OCI-M1 (cell line): ENCODE measurements at places on chromosomes 2 and 18.
A peak's percentile ranks its signal among the peaks of the same experiment; 100 is the strongest.

DNA sequence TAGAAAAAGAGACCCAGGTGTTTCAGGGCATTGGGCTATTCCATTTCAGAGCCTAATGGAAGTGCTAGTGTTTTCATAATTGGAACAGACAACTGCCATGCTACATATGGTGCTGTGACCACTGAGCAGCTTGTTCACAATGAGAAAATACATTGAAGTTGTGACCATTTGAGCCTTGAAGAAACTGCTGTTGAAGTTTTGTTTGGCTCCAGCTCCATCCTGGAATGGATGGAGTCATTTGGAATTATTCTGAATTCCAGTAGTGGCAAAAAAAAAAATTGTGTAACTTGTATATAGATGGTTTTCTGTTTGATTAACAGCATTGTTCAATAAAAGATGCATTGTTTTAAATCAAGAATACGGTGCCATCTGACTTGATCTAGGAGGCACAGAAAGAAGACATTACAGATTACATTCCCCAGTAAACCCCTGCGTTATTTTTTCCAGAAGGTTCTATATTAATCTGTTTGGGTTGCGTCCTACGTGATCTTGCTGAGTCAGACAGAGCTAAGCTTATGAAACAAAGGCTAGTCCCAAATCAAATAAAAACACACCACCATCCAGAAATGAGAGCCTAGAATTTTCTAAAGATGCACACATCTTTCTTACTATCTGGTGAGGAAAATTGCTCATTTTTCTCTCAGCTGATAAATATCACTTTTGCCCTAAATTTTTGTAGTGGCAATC is 19.2 kb downstream of the FMNL2 start:
- no peak for DNase-seq

- DNase-seq: no peak
Measured at GRCh38 chr18:74530584-74530862, 3.8 kb upstream of the CNDP1 start.

GRCh38 chr18:49638209-49638785 is 76.4 kb downstream of the LIPG start:
- DNase-seq: peak; percentile 9

GRCh38 chr18:63016270-63016669 is 300.9 kb downstream of the PHLPP1 start:
- peak; percentile 69 for DNase-seq

DNA sequence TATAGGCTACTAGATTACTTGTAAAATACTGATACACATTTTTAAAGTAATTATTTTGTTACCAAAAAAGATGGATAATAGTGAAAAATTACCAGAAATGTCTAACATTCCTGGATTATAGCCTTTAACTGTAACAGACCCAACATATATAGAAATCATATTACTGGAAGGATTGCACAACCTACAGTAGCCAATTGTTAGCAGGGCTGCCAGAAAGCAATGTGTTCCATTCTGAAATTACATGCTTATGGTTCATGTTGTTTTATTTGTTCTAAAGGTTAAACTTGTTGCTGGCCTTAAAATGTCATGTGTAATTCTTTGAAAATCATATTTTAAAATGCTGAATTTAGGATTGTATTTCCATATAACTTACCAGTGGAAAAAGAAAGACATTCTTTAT is 793.6 kb upstream of the ACVR2A start:
- DNase-seq: no peak

- no peak for DNase-seq
Measured at GRCh38 chr2:156864325-156864724, 393.2 kb upstream of the GALNT5 start.

GRCh38 chr2:231228223-231228622 is 29.8 kb downstream of the ARMC9 start:
- DNase-seq: no peak

GRCh38 chr2:200042102-200042735 is 86.8 kb downstream of the MAIP1 start:
- peak; percentile 18 for DNase-seq

- no peak for DNase-seq
Measured at GRCh38 chr2:64400105-64400728, 53.7 kb upstream of the LGALSL start.

- no peak for DNase-seq
Measured at GRCh38 chr2:52141076-52141475, 1109.1 kb upstream of the NRXN1 start.

DNA sequence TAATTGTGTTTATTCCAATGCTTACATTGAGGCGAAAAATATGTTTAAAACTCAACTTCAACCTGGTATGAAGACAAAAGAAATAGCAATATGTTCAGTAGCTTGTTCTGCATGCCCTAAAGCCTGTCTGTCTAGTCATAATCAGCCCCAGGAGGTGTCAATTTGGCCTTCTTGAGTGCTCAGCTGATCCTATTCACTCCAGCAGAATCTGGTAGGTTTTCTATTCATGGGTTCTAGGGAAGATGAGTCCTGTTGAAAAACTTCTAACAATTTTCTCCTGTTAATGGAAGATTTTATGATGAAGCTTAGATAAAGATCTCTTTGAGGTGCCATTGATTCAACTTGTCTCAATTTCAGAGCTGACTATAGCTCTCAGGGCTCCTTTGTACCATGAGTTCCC is 402.0 kb upstream of the UBE2E3 start:
- DNase-seq: no peak

DNA sequence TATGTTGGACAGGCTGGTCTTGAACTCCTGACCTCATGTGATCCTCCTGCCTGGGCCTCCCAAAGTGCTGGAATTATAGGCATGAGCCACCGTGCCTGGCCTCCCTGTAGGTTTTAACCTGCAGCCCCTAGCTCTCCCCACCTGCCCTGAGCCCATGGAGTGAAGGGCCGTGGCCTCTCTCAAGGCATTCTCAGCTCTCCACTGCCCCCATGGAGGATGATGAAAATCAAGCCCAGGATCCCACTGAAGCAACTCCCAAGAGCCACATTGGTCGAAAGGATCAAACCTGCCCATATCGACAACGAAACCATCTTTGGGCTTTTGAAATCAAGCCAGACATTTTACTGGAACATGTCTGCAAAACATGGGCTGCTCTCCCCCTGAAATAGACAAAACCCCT is 22.4 kb upstream of the CREG2 start:
- no peak for DNase-seq

- no peak for DNase-seq
Measured at GRCh38 chr2:174606336-174606735, 8.7 kb upstream of the WIPF1 start.
